ENCODE measurements at places on chromosomes 7 and 10.

DNA sequence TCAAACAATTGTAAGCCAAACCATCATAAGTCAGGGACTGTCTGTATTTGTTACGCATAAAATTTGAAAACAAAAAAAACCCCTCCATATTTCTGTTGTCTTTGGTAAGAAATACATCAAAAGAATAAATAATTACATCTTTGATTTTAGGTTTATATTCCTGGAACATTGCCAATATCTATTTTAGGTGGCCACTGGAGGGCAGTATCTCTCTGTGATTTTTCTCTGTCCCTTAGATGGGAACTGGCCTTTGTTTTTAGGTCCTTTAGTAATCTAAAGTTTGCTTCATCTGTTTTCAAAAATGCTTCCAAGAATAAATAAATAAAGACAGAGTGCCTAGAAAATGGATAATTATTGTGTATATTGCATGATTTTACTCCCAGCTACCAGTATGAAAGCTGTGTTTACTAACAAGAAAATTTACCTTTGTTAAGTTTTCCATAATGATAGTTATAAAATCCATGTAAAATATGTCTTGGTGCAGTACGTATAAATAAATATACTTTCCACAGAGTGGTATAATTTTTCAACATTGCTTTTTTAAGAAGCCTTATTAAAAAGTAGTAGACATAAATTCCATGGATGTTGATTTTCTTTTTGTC is 64.2 kb downstream of the PHYHIPL start:
- no peak for DNase-seq

DNA sequence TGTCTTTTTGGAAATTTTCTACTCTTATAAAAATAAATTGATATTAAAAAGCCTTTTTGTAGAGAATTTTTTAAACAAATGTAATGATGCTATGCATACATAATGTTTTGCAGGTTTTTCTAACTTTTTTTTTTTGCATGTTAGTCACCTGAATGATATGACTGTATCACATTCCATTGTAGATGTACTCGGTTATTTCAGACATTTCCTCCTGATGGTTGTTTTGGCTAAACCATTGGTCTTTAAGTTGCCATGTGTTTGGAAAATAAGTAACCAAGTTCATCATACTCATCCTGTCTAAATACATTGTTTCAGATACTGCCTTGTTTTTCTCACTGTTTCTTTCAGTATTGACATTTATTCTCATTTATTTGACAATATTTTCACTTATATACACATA is 25.8 kb downstream of the NHLRC2 start:
- no peak for DNase-seq

GRCh38 chr7:93828260-93828659 is 62.3 kb downstream of the TFPI2 start:
- no peak for DNase-seq

DNA sequence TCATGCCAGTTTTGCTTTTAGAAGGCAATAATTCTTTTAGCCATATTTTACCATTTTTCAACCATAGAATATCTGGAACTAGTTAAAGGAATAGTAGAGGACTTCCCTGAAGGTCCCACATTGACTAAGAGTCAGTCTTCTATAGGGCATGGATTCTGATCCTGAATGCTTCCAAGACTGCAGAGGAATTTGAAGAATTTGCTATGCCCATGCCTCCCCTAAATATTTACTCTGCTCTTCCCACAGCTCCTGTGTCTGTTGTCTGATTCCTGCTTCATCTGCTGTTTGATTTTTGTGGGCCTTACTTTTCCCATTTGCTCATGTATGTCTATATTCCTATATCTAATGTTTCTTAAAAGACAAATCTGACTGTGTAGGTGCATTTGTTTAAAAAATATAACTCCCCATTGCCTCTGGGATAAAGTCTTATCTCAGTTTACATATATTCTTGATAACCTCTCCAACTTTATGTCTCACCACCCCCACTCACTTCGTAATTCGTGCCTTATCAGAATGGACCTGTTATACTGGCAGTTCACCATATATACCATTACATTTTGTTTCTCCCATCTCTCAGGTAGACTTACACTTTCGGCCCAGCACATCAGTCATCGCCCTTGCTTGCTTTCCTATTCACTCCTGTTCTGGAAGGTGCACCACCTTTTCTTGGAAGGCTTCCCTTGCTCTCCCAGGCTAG is 33.9 kb downstream of the LRRC4 start:
- no peak for DNase-seq

- DNase-seq: no peak
These were observed 279.6 kb upstream of the PITRM1 start for GRCh38 chr10:3452173-3452626.

- DNase-seq: no peak
These were observed 98.8 kb downstream of the OAT start for GRCh38 chr10:124319926-124320391.

GRCh38 chr7:138720286-138720685 is 19.1 kb upstream of the SVOPL start:
- DNase-seq: no peak

DNA sequence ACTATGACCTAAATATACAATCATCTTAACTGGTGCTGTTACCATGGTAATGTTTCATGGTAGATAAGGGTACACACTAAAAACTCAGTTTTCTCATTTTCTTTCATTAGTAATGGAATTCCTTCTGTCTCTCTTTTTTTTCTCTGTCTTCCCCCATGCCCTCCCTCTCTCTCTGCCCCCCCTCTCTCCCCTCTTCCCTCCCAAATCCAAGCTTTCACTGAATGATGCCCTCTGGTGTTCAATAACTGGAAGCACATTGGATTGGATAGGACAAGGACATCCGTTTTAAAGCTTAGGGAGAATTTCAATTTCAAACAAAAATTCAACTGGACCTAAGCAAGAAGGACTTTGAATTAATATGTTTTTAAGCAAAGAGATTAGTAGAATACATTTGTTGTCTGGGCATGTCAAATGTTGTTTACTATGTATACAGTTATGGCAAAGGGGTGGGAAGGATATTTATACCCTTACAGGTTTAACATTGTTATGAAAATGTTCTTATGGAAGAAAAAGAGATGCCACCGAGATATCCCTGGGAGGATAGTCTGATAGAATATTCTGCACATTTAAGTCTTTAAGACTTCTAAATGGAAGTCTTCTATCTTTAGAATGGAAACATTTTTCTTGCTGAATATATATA is 6.1 kb downstream of the CHRM2 start:
- DNase-seq: no peak

- DNase-seq: no peak
These were observed 20.5 kb downstream of the CASD1 start for GRCh38 chr7:94530109-94530508.

GRCh38 chr7:84137812-84138211 is 56.8 kb downstream of the SEMA3A start:
- no peak for DNase-seq

- no peak for DNase-seq
These were observed 141.7 kb downstream of the USP6NL start for GRCh38 chr10:11469575-11470391.

DNA sequence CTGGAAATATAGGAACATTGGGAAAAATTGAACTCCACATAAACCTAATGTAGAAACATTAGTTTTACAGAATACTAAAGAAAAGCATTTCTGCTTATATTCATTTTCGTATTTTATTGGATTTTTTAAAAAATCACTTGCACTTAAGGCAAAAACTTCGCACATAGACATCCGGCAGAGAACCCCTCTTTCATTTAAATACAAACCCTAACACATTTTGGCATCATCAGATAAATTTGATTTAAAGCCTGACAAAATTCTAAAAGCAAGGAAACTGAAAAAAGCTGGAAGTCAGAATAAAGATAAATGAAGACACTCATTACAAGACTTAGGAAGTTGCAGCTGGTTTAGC is 396 bp upstream of the EXOC4 start:
- no peak for DNase-seq

DNA sequence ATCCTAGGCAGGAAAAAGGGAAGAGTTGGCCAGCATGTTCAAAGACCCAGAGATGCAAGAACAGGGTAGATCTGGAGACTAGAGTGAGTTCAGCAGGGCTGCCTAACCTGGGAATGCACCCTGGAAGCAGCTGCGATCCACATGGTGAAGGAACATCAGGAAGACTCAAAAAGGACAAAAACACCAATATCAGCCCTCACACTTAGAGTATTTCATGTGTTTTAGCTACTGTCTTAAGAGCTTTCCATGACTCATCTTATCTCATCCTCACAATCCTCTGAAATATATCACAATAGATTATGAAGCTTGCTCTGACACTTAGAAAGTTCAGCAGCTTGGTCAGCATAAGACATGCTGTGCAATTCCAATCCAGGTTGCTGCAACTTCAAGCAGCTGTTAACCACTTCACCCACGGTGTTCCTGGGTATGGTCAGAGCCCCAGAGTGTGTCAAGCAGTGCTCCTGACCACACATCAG is 380.9 kb downstream of the PARD3 start:
- DNase-seq: no peak

GRCh38 chr10:97479939-97480338 is 18.3 kb downstream of the MMS19 start:
- no peak for DNase-seq

- no peak for DNase-seq
These were observed 195.7 kb upstream of the CELF2 start for GRCh38 chr10:10821926-10822325.

DNA sequence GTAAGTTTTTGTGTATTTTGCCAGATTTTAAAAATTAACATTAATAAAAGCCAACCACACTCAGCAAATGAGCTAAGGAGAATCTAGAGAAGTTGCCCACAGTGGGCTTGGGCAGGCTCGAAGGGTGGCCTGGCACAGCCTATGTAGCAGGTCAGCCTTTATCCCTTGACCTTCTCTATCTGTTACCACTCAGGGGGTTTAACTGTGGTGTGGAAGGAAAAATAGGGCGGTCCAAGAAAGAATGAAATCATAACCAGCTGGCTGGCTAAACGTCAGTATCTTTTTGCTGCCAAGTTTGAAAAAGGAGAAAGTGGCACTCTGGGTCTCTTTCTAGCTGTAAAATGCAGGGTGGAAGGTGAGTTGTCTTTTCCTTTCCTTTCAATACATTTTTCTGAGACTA is 130.3 kb upstream of the ASAH2 start:
- no peak for DNase-seq

GRCh38 chr7:47226696-47227095 is 355.2 kb downstream of the TNS3 start:
- no peak for DNase-seq

DNA sequence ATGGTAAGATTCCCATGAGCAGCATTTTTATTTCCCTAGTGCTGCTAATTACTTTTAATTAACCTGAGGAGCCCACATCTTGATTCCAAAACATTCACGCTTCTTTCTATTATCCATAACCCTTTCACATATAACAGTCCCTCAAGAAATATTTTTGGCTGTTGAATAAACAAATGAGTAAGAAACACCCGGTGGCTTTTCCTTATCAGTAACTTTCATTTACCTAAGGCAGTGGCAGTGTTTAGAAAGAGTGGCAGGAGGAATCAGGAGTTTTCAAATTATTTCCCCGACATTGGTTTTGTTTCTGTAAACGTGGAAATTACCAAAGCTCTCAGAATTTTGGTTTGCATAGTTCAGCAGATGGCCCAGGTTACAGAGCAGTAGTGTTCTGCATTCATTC is 1015.6 kb upstream of the LRRTM3 start:
- no peak for DNase-seq

DNA sequence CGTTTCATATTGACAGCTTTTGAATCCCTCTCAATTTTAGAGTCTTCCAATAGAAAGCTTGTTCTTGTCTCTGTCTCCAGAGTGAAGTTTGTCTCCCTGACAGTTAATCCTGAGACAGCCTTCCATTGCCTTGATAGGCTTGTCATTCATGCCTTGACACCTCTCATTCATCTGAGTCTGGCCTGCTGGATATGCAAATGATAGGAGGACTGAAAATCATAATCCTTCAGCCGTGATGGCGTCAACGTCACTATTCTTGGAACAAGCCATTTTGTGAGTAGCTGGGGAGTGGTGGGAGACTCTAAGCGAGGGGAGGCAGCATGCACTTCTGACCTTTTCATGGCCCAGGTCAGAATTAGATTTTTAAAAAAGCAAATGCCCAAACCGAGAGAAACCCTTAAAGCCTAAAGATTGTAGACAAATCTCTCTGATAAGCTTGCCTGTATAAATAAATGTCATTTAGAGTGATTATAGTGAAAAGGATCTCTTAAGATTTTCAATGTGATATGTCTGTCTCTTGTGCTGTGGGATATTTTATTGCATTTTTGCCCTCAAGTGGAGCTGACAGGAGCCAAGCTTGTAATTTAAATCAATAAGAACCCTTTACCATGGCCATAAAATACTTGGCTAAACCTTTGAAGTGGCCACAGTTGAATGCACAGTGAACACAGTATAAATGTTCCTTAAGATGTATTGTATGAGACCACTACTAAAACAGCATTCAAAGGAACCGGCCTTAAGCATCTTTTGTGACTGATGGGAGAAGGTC is 148.8 kb downstream of the SNX10 start:
- DNase-seq: no peak

GRCh38 chr10:119095640-119096039 is 8.3 kb upstream of the DENND10 start:
- no peak for DNase-seq

DNA sequence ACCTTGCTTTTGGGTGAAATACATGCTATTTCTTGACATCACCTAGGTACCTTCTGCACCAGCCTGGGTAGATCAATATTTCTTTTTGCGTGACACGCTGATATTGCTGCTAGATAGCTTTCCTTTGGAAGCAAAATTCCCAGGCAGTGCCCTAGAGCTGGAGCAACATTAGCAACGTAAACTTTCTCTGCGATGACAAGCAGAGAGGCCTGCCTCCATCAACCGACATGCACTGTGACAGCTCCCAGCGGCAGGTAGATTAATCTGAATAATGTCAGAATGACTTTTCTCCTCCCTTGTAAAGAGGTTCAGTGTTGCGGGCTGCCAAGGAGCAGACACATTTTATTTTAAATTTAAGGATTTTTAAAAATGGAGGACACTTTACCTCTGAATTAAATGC is 307.4 kb downstream of the GALNT17 start:
- no peak for DNase-seq

DNA sequence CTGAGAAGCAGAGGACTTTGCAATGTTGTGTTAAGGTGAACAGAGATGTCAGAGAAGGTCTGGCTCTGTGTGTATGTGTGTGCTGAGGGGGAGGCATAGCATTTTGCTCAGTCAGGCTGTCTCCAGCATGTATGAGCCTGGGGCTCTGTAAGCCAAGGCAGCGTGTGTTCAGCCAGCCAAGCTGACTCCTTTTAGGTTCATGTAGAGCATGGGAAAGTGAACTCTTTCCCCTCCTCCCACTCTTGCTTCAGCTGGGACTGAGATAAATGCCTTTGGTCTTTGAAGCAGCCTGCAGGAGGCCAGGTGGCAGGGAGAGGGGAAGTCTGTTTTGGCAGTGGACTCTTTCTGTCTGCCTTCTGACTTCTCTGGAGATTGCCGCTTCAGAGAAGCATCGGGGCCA is 3.8 kb downstream of the SFXN2 start:
- no peak for DNase-seq

GRCh38 chr7:11177793-11178192 is 204.1 kb downstream of the PHF14 start:
- DNase-seq: no peak

GRCh38 chr7:84829719-84830118 is 357.1 kb downstream of the SEMA3D start:
- DNase-seq: no peak

Measured in spleen (tissue), 13 donors.